ENCODE measurements at places on chromosomes 7 and 10.

- DNase-seq, result no peak
Measured at GRCh38 chr10:93904901-93905300, 11.1 kb downstream of the SLC35G1 start.

DNA sequence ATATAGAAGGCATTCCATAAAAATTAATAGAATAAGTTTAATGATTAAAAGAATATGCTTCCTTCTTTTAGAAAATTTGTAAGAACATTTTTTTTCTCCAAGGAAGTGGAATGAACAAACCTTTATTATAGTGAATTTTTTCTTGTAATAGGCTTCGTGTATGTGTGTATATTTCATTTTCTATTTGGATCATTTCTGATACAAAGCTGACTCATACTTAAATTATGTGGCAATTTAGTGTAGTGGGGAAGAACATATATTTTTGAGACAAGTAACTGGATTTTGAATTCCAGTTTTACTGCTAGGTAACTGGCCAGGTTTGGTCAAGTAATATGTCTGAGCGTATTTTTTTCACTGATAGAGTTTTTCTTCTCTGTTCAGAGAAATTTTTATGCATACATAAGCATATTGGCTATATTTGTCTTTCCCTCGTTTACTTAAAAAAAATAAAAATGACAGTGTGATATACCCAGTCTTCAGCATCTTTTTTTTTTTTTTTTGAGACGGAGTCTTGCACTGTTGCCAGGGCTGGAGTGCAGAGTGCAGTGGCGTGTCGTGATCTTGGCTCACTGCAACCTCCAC, 50.8 kb downstream of the CDK13 start:
- DNase-seq, result no peak

DNA sequence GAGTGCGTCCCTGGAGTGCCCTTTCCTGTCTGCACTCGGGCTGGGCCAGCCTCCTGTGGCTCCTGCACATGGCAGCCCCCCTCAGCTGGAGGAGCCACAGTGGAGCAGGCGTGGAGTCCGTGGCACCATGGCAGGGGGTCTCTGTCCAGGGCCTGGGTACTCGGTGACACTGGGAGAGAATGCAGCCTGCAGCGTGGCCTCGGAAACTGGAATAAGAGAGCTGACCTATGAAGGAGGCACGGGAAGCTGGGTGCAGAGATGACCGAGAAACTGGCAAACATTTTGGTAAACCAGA, 25.8 kb upstream of the WDFY4 start:
- no peak for DNase-seq

- DNase-seq, result no peak
Measured at GRCh38 chr7:113338071-113338696, 219.8 kb upstream of the SMIM30 start.

DNA sequence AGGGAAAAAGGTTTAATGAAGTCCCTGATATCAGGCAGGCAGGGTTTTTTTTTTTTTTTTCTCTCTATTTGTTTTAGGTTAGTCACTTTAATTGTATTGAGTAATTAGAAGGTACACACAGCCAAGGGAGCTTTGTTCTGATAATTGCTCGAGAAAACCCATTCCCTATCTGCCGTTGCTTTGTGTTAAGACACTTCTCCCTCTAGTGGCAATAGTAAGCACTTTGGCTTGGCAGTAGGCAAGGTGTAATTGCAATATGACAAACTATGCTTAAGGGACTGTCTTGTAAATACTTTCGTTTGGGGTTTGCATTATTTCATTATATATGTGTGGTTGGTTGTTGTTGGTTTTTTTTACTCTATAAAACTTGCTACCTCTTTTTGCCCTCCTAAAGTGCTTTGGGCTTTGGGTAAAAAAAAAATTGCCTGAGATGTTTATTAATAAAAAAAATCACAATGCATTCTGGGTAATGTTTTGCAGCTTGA, 113.4 kb downstream of the BTRC start:
- no peak for DNase-seq

DNA sequence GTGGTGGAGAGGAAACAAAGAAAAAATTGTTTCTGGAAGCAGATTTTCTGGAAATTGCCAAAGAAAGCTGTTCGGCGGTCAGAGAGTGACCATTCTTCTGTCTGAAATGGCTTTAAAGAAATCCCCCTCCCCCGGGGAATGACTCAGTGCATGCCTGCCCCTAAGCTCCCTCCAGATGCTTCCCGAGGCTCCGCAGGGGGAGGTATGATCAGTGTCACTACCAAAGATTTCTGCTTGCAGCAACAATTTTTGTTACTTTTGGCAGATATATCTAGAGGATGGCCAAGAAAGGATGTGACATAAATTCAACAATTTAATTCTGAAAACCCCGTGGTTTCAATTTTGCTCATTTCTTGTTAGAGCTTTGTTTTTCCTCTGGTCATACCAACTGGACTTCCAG, 163.9 kb downstream of the JCAD start:
- no peak for DNase-seq

GRCh38 chr7:47743965-47744591, 162.2 kb upstream of the TNS3 start:
- DNase-seq, result no peak

DNA sequence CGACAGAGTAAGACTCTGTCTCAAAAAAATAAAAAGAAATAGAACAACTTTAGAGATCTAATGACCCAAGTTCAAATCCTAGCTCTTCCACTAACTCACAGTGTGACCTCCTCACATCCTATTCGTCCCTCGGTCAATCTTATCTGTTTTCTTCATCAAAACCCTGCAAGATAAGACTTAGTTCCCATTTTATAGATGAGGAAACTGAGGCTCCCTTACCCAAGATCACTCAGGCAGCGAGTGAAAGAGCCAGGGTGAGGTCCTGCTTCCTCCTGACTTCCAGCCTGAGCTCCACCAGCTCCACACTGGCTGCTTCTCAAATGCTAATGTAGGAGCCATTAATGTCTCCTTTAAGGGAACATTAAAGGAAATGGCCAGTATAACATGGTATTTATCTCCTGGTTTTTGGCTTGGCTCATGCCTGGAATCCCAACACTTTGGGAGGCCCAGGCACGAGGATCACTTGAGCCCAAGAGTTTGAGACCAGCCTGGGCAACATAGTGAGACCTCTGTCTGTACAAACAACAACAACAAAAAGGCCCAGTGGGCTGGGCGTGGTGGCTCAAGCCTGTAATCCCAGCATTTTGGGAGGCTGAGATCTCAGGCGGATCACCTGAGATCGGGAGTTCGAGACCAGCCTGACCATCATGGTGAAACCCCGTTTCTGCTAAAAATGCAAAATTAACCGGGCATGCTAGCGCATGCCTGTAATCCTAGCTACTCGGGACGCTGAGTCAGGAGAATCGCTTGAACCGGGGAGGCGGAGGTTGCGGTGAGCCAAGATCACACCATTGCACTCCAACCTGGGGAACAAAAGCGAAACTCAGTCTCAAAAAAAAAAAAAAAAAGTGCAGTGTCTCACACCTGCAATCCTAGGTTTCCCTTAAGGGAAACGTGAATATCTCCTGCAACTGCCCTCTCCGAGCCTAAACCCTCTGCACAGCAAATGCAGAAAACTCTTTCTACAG, 3.4 kb upstream of the RHBDD2 start:
- no peak for DNase-seq

DNA sequence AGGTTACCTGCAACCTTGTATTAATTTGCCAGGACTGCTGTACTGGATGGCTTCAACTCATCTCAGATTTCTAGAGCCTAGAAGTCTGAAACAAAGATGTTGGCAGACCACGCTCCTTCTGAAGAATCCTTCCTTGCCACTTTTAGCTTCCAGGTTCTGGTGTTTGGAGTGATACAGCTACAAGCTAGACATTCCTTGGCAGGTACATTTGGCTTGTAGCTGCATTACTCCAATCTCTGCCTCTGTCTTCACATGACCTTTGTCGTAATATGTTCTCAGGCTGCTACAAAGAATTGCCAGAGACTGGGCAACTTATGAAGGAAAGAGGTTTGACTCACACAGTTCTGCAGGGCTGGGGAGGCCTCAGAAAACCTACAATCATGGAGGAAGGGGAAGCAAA, 146.3 kb downstream of the GALNT17 start:
- no peak for DNase-seq

- no peak for DNase-seq
Measured at GRCh38 chr10:35535136-35535535, 70.0 kb upstream of the GJD4 start.

- DNase-seq, result no peak
Measured at GRCh38 chr7:141660259-141660658, 41.7 kb downstream of the DENND11 start.

DNA sequence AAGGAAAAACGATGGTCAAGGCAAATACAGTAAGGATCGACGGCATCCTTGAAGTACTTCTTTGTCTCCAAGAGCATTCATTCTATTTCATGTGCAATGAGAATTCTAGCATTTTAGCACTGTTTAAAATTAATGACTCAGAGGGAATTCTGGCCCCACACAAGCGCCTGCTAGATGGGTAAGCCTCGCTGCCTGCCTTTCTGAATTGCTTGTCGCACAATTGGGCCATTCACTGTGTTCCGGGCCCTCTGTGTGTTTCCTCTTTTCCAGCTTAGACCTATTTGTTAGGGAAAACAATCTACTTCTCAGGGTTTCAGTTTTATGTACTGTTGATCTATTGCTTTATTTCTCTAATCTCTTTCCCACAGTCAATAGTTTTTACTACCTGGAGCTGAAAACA, 204.7 kb upstream of the ZNF32 start:
- no peak for DNase-seq

GRCh38 chr10:67955614-67956013, 71.2 kb downstream of the SIRT1 start:
- no peak for DNase-seq

GRCh38 chr10:35933940-35934641, 292.0 kb upstream of the FZD8 start:
- no peak for DNase-seq

DNA sequence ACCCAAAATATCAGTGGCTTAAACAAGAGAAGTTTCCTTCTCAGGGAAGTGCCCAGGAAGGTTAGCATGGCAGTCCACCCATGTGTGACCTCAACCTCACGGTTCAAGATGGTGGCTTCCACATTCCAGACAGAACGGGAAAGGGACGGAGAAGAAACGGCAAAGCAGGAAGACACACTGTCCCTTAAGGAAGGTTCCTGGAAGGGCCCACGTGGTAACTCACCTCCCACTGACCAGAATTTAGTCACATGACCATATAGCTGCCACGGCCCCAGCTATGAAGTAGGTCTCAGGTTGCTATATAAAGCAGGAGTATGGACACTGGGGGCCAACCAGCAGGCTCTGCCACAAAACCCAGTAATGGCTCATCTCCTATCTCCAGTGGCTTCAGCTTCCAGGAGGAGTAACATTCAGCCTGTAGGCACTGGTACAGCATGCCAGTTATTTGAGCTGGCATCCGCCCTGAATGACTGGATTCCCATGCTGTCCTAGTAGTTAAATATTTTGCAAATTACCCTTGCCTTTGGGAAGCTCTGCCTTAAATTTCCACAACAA, 278.5 kb upstream of the KLF14 start:
- no peak for DNase-seq

- no peak for DNase-seq
Measured at GRCh38 chr7:125618516-125618915, 688.9 kb upstream of the POT1 start.

GRCh38 chr7:20484356-20484755, 131.1 kb upstream of the ABCB5 start:
- no peak for DNase-seq

DNA sequence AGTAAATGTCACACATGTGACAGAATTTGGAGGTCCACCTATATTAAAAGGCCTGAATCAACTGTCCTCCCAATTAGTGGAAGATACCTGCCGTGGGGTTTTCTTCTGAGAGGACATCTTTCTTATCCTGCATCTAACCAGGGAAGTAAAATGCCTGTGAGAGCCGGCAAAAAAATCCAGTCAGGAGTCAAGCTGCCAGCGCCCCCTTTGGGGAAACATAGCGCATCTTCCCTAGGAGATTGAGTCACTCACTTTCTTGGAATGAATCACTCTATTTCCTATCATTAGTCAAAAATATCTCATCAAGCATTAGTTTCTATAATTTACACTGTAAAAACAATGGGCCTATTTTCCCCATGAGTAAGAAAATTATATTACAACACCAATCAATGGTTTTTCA, 66.4 kb upstream of the ANK3 start:
- DNase-seq, result no peak

GRCh38 chr7:92413550-92413949, 33.7 kb upstream of the GATAD1 start:
- DNase-seq, result no peak

DNA sequence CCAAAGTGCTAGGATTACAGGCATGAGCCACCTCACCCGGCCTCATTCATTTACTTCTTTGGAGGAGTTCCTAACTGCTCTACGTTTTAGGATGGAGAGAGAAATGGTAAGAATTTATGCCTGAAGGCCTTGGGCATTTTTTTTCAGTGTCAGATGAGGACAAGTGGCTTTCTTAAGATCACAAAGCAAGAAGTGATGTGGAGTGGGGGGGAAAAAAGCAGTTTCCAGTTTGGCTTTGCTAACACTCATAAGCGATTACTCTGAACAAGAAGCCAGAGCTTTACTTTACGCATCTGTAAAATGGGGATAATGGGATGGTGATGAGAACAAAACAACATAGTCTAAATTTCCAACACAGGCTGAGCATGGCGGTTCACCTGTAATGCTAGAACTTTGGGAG, 2.6 kb upstream of the PPIA start:
- DNase-seq, result no peak

DNA sequence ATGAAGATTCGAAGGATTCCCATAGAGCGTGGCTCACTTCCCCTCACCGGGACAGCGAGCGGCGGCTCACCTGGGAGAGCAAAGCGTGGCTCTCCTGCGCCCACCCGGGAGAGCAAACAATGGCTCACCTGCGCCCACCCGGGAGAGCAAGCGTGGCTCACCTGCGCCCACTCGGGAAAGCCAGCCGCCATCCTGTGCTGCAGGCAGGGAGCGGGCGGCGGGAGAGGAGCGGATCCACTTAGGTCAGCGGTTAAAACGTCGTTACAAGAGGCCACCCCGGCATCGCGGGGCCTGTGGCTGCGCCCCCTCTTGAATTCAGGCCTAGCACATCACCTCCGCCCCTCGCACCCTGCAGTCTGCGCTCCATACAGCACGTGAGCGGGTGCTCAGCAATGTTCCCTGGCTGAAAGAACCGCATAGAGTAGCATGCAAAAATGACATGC, 461 bp upstream of the FIGNL1 start:
- no peak for DNase-seq

DNA sequence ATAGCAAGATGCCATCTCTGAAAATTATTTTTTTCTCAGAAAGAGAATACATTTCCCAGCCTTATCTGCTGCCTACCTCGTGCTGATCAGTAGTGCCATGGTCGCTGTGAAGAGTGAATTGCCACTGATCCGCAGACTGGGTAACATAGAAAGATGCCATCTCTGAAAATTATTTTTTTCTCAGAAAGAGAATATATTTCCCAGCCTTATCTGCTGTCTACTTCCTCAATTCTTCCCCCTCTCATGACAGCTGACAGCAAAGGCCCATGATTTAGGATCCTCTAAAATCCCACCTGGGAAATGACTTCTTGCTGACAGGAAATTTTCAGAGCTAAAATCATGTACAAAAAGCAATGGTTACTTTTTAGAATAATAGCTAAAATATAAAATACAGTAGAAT, 92.5 kb upstream of the AHR start:
- DNase-seq, result no peak

GRCh38 chr7:30869794-30870611, 41.6 kb upstream of the AQP1 start:
- no peak for DNase-seq

All from activated T-helper 1 cell treated with anti-CD3 and anti-CD28 coated beads, Interleukin-2, amount 50 U/mL, for 16 hours (primary cell).